NB4 (cell line): ENCODE measurements at places on chromosomes 1 and 21.
A peak's percentile ranks its signal among the peaks of the same experiment; 100 is the strongest.

GRCh38 chr1:189929501-189930099 lies 548.1 kb downstream of the BRINP3 start:
- no peak for DNase-seq

DNA sequence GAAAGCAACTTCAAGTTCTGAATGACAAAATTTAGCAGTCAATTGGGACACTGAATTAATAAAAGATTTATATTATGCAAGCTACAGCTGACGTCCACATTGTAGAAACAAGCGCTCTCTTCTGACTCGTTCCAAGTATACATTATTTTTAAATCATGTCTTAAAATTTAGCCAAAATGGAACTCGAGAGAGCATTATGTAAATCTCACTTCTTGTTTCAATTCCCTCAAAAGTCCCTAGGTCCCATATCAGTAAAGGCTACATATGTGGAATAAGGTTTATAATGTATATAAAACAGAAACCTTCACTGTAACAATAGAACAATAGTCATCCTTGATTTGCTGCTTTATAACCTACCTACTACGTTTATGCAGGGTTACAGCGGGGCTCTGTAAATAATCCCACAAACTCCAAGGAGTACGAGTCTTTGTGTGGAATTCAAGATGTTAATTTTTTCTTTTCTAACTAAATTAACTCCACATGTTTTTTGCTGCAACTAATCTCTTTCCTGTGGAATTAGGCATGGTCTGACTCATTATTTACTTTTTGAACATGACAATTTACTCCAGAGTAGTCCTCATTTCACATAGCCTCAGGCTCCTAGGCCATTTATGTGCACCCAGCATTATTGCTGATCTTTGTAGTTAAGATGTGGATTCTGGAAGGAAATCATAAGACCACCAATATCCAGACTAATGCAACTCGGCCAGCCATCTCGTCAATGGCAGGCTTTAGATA lies 785.1 kb downstream of the LTN1 start:
- no peak for DNase-seq

DNA sequence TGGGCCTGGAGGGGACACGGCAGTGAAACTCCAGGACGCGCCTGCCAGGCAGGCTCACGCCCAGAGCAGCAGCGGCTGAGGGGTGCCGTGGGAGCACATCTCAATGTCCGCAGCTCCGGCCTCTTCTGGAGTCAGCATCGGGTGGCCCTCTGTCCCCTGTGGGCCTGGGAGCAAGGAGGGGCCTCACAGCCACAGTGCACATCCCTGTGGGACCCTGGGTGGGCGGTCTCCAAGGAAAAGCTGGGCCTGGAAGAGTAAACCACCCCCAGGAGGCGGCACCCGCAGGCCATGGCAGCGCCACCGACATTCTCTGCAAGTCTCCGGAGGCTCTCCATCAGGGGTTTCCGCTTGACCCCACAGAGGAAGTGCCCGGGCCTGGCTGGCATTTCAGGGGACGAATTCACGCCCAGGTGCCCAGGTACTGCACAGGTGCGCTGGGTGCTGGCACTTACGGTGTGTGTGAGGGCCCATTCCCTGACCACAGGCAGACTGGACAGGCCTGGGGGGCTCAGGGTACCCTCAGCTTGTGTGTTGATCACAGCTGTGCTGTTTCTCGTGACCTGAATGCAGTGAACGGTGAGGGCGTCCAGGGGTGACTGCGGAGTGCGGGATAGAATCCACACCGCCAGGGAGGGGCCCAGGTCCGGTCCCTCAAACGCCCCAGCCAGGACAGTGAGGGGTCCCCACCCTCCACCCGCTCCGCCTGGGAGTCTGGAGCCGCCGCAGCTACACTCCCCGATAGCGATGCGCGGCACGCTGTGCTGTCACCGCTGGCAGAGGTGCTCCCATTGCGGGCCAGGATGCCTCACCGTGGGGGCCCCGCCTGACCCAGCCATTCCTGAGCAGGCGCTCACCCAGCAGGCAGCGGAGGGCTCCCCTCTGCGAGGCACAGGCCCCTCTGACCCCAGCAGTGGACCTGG lies 16.6 kb upstream of the RNF223 start:
- no peak for DNase-seq

- no peak for DNase-seq
Measured at GRCh38 chr1:245397771-245398170, 243.0 kb downstream of the KIF26B start.

DNA sequence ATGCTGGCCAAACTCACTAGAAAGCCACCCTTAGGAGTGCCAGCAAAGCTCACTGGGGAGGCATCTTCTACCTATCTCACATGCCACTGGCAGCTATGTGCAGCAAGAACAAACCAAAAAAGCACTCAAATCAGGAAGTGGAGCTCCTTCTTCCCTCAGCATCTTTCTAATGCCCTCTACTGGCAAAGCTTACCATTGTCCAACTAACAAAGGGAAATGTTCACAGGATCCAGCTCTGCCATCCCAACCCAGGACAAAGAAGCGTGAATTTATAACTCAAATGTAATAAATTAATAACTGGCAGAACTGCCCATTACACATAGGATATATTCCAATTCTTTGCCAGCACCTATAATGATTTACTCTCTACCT lies 38.9 kb downstream of the LEPR start:
- DNase-seq, result peak; percentile 44

- no peak for DNase-seq
Measured at GRCh38 chr1:111618961-111619634, 491 bp upstream of the RAP1A start.

GRCh38 chr1:7667625-7668218 lies 103.4 kb upstream of the VAMP3 start:
- peak; percentile 78 for DNase-seq

DNA sequence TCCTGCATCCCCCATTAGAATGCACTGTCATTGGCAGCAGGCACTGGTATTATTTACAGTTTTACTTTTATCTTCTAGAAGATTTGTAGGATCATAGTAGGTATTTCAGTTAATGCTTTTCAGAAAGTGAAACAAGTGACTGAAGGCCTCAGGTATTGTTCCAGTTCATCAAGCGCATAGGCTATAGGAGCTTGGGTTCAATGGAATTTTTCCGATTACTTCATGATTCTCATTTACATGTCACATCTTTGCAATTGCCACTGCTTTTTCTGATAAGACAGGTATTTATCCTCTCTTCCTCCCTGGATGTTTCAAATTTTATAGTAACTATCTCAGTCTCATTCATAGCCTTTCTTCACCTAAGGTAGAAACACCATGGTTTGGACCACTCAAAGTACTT lies 161.3 kb downstream of the NTPCR start:
- no peak for DNase-seq

GRCh38 chr21:29873908-29874307 lies 65.9 kb downstream of the GRIK1 start:
- no peak for DNase-seq

DNA sequence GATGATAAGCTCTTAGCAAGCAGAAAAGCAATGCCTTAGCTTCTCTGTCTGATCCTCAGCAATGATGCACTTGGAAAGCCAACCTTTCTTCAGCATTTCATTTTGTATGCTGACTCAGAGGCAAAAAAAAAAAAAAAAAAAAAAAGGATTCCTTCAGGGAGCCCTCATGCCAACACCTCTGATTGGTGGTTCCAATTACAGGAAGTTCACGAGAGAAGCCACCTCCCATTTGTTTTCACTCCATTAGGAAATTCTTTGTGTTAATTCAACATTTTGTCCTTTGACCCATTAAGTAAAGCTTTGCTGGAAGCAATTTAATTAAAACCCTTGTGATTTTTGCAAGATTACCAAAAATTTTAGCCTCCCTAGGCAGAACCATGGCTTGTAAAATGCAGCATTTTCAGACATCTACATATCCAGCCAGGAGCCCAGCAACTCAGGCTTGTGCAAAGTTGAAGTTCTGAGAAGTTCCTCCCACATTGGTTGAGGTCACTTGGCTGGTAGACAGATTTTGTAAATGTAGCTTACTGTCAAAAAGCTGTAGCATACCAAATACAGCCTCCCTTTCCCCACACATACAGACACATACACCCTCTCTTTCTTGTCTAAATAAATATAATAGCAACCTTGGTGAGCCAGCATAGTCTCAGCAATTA lies 27.1 kb upstream of the VTCN1 start:
- DNase-seq, result peak; percentile 6

DNA sequence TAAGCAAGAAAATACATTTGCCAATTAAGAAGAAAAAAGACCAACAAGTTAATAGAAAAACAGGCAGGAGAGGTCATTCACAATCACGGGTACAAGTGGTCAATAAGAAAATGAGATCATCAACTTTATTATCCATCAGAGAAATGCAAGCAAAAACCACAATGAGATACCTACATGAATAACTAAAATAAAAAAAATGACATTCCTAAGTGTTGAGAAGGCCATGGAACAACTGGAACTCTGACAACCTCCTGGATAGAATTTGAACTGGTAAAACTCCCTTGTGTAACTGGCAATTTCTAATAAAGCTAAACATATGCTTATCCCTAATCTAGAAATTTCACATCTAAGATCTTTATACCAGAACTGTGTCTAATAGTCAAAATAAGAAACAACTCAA lies 135.4 kb upstream of the BACE2 start:
- no peak for DNase-seq

GRCh38 chr21:14763695-14764064 lies 217.6 kb upstream of the SAMSN1 start:
- DNase-seq, result no peak

DNA sequence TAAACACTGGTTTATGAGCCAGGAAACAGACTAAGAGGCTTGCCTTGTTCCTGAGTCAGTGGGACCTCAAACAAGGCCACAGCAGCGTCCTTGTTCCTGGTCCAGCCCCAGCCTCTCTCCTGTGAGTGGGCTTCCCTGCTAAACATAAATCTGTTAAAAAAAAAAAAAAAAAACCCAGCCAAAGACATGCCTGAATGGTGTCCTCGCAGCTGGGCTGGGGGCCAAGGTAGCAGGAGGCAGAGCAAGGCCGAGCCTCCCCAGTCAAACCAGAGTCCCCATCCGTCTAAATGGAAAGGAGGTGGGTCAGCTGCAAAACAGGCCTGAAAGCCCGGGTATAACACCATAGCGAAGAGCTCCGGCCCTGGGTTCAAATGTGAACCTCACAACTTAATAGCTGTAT lies 18.1 kb upstream of the IFFO2 start:
- no peak for DNase-seq

- no peak for DNase-seq
Measured at GRCh38 chr1:62318756-62319544, at the start of gene KANK4. KANK4 (minus strand) TSS chr1:62319434; CDS start chr1:62281564, 37,870 bp downstream.

DNA sequence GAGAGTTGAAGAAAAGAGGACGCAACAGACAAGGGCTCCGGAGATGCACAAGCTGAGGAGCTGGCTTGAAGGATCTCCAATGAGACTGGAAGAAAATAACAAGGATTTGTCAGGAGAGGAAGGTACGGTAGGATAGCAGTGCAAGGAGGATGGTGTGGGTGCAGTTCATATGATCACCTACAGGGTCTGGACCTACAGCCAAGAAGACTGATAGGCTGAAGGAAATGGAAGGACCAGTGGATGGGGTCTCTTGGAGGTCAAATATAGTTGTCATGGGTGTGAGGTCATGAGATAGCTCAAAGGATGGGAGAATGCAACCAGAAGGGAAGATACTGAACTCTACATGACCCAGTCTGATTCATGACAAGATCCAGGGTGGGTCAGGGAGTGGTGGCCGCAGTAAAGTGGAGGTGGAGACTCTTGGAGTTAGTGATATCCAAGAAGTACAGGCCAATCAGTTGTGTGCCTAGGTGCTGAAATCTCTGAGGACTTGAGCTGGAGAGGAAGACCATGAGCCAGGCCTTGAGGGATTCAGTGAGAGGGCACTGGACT lies 15.3 kb upstream of the KANK4 start:
- DNase-seq, result no peak

DNA sequence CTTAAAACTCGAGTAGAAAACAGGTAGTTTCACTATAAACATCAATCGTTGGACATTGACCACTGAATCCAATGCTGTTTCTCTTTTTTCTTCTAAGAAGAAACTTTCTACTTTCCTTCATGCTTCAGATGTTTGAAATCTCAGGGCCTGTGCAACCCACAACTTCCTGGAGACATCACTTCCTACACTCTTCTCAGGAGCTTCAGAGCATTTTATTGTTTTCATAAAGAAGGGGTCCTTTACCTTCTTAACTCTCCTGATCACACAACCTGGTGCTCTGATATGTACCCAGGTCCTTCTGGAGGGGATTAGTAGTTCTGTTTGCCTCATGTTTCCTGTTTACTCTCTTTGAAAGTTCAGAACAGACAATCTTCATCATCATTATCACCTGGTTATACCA lies 113.0 kb upstream of the VAV3 start:
- no peak for DNase-seq

- peak; percentile 11 for DNase-seq
Measured at GRCh38 chr1:119316870-119317416, 51.6 kb upstream of the HAO2 start.

- DNase-seq, result no peak
Measured at GRCh38 chr1:56029319-56030003, 549.9 kb downstream of the PLPP3 start.

GRCh38 chr1:27864264-27864895 lies 8.0 kb upstream of the THEMIS2 start:
- DNase-seq, result peak; percentile 75

DNA sequence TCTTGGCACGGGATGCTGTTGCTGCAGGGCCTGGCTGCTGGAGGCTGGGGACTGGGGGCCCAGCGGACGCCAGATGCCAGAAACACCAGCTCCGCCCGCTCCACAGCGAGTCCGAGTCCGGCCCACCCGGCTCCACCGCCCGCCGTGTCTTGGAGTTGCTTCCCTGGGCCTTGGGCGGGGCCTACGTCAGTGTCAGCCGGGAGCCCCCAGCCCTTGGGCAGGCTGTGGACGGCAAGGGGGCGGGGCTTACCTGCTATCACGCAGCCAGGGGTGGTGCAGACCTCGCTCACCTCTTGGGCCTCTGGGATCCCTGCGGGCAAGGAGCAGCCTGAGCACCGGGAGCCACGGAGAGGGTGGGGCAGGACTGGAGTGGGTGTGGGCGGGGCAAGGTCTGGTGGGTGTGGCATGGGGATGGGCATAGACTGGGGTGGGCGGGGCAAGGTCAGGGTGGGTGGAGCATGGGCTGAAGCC lies 21.8 kb downstream of the MMEL1 start:
- no peak for DNase-seq

DNA sequence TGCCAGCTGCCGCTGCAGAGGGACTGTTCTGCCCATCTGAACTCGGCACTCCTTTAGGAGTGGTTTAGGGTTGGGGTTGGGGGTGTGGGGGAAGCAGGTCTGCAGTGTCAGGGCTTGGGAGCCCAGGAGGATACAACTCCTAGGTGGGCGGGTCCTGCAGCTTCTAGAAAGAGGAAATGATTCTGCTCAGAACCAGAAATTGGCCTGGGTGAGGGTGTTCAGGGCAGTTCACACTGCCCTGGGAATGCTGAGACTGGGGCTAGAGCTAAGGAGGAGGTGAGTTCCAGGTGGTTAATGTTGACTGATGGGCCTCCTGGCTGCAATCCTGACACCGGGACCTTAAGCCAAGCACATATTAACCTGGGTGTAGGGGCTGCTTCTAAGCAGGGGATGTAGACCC lies 4.8 kb upstream of the SLC26A9 start:
- peak; percentile 52 for DNase-seq
